ENCODE measurements at places on chromosomes 5 and 9.

DNA sequence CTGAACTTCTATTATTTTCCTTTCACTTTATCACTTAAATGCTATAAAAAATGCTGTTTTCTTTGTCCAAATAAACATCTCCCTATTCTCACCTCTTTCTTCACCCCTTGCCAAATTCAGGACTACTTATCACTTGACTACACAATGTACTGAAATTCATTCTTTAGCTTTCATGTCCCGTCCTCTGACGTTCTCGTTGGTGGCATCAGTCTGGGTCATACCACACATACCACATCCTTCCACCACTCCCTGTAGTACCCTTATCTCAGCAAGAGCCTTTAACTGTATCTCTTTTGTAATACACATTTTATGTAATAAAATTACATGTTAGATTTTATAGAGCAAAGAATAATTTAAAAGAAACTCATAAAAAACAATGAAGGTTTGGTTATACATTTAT, 231.1 kb upstream of the PAPPA start:
- no peak for DNase-seq

DNA sequence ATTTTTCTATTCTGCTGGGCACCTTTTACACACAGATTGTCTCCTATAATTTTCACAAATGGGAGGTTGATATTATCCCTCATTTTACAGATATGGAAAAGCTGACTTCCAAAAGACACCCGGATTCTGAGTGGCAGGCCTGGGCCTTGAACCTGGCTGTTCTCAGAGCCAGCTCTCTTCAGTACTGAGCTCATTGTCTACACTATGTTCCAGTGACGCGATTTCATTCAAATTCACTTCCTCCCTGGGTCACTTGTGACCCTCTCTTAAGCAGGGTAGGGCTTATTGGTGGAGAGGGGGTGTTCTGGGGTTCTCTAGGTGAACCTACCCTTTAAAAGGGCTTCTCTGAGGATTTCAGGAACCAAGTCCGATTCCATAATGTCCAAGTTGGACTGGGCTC, 70.2 kb downstream of the ANKRD33B start:
- DNase-seq: no peak

DNA sequence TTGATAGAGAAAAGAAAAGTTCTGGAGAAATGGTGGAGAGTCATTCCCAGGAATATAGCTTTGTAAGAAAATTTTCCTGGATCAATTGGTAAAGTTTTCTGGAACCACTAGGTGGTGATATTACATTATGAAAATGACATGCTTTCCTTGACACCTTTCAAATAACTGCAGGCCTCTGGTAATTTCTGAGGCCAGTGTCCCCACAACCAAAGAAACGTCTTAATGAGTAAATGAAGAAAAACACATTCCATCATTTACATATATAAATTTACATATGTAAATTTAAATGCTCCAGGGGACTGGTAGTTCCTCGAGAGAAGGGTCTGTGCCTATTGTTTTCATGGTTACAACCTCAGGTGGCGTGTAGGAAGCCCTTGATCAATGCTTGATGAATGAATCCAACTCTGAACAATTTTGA, 17.2 kb upstream of the RGS3 start:
- DNase-seq: no peak

DNA sequence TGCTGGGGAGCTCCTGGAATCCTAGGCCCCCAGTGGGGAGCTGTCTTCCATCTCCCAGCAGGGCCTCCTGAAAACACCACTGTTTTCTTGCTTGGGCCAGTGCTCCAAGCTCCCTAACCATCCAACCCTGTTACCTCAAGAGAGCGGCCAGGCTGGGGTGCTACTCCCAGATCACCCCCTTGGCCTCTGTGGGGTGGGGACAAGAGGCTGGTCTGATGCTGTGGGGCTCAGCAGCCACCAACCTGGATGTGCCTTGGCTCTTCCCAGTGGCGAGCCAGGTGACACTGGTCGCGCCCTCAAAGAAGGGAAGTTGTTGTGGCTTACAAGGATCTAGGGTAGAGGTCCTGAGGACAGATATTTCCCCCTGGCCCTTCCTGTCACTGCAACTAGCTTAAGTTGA, 49.0 kb downstream of the SECISBP2 start:
- no peak for DNase-seq

DNA sequence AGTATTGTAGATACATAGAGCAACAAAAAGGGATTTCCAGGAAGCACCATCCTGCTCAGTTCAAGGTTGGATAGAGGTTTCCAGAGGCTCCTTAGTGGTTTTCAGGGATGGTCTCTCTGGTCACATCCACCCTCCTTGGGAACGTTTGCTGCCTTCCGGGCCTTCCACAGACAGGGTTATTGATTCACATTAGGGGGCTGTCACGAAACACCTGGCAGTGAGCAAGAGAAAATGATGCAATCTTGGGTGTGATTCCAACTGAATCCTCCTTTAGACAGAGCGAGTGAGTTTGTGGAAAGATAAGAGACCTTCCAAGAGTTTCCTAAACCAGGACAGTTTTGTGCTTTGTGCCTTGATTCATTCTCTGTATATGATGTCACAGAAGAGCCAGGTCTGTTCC, 43.8 kb upstream of the CTSL start:
- no peak for DNase-seq

DNA sequence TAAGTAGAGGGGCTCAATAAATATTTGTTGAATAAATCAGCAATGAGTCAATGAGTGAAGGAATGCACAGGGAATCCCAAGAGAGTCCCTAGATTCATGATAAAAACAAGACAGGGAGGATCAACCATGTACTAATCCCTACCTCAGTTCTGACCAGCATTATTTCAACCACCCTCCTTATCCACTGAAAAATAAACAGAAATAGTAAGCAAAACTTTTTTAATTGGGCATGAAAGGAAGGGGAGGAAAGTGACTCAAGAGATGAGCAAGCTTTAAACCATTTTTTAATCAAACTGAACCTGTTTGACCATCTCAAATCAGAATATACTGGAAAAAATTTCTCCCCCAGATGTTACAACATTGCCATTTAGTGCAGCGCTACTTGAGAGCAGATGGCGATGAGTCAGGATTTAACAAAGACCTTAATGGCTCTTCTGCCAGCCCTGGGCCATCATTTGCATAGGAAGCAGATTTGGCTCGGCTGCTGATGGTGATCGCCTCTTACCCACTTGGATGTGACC, 194.8 kb upstream of the SLC30A5 start:
- no peak for DNase-seq

DNA sequence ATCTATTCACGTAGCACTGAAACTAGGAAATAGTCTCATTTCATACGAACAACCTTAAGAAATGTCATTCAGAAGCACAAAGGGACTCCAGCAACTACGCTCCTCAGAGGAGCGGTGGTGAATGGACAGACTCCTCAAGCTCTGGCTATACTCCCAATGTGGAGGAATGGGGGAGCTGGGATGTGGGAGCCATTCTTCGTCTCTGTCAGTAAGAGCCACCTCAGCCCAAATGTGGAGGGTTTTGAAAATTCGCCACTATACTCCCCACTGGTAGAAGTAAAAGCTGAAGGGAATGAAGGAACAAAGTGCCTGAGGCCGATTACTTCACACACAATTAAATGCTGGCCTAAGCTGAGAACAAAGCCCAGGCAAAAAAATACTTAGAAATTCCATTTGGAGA, 96.3 kb downstream of the ADAMTS12 start:
- no peak for DNase-seq

GRCh38 chr9:119838210-119838609, 469.0 kb upstream of the BRINP1 start:
- DNase-seq: no peak

DNA sequence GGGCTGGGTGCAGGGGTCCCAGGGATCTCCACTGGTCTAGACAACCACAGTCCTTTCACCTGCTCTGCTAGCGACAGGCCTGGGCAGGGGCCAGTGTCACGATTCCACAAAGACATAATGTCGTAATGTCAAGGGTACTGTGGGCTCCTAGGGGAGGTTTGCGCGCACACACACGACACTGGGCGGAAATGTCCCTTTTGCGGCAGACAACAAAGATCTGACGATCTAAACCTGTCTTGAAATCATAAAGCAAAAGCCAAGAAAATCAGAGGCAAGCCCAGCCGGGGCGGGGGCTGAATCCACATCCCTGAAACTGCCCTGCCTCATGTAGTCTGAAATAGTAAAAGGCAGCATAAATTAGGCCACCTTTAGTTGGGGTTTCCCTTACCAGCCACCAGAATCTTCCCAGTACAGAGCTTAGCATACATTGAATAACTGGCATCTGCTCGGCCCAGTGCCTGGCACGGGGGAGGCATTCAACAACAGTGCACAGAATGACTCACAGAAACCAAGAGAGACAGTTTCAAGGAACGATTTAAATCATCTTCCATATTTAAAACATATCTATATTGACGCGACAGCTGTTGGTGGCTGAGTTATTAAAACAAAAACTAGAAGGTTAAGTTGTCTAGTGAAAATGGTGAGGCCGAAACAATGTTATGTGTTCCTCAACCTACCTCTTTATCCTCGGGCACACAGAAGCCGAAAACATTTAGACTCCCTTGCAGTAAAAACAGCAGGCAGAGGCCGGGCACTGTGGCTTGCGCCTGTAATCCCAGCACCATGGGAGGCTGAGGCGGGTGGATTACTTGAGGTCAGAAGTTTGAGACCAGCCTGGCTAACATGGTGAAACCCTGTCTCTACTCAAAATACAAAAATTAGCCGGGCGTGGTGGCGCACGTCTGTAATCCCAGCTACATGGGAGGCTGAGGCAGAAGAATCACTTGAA, 151.0 kb downstream of the MYO10 start:
- no peak for DNase-seq

GRCh38 chr5:77841616-77842015, 65.5 kb upstream of the TBCA start:
- no peak for DNase-seq

DNA sequence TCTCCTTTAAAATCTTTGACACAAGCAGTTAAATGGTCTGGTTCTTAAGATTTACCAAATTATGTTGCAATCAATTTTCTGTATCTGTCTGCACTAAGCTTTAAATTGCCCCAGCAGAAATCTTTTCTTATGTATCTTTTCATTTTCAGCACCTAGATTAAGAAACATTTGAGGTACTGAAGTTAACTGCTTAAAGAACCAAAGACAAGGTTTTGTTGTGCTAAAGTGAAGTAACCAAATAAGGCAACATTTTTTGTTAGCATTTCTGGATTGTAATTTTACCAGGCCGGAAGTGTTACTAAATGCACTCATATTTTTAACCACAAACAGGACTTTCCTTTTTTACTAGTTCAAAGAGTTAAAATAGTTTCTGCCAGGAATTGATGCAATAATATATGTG, 24.1 kb upstream of the MTAP start:
- no peak for DNase-seq
